ENCODE measurements at places on chromosomes 3 and 15. TPM values are rescaled to one million over a fixed set of nuclear protein-coding genes. Genes with fewer than 3 reads are reported as not detected.

GRCh38 chr3:172135185-172135584, 95.8 kb downstream of the FNDC3B start:
- H3K36me3 ChIP-seq: no peaks in the 10 kb centered on the region
- H3K27me3 ChIP-seq: no peaks in the 10 kb centered on the region
- no peak for DNase-seq
- no peak overlapping the region for H3K27ac ChIP-seq

CACNA2D2 gene
- total RNA-seq: 2.7 TPM

HCLS1 gene
- 66.8 TPM for total RNA-seq

- peak overlapping the region; percentile 96 for H3K4me3 ChIP-seq
- H3K27me3 ChIP-seq: no peaks in the 10 kb centered on the region
- H3K36me3 ChIP-seq: no peaks in the 10 kb centered on the region
- peak; percentile 86 for DNase-seq
- H3K27ac ChIP-seq: peak overlapping the region; percentile 23
Observed at GRCh38 chr15:74782259-74783071, 585 bp downstream of the CSK start.

- DNase-seq: no peak
- H3K27me3 ChIP-seq: no peaks in the 10 kb centered on the region
- no peak overlapping the region for H3K4me3 ChIP-seq
- no peak overlapping the region for H3K27ac ChIP-seq
- no peaks in the 10 kb centered on the region for H3K4me1 ChIP-seq
Observed at GRCh38 chr15:50055750-50056157, 63.3 kb downstream of the ATP8B4 start.

- H3K27ac ChIP-seq: no peak overlapping the region
- no peak for DNase-seq
- no peaks in the 10 kb centered on the region for H3K4me1 ChIP-seq
Observed at GRCh38 chr3:174102866-174103265, 705.3 kb downstream of the NLGN1 start.

- H3K4me1 ChIP-seq: peaks cover 3% of the 10 kb centered on the region
- no peak overlapping the region for H3K27ac ChIP-seq
- no peak overlapping the region for H3K4me3 ChIP-seq
Observed at GRCh38 chr3:44981751-44982150, 5.7 kb downstream of the EXOSC7 start.

BCHE gene
- total RNA-seq: 4.3 TPM

DNA sequence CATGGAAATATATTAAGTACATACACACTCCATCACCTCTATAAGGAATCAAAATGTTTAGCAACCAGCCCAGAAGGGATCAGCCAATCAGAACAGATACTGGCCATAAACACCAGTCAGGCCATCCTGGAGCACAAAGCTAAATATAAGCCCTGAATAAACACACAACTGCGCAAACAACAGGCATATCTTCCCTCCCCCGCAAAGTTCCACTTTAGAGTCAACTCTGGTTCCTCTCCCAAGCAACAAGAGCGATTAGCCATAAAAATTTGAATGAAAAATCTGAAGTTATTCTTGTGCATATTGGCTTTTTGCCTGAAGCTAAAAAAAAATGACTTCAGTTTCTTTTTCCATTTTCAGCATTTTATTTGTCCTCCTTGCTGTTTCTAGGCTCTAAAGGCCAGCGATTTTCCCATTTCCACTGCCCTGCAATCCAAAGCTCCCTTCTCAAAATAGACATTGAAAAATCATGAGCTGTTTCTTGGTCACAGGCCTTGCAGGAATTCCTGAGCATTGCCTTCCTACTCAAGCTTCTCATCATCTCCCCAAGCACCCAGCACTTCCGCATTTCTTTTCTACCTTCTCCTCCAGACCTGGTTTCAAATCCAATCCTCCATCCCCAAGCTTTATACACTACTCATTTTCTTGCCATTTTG, 247.9 kb downstream of the ZMAT3 start:
- H3K27ac ChIP-seq: peak overlapping the region; percentile 11
- no peak overlapping the region for H3K4me3 ChIP-seq
- peaks cover 2% of the 10 kb centered on the region for H3K4me1 ChIP-seq
- H3K27me3 ChIP-seq: no peaks in the 10 kb centered on the region

GRCh38 chr3:9279966-9280365, 30.5 kb upstream of the SRGAP3 start:
- DNase-seq: no peak
- no peak overlapping the region for H3K27ac ChIP-seq
- H3K27me3 ChIP-seq: no peaks in the 10 kb centered on the region
- no peaks in the 10 kb centered on the region for H3K36me3 ChIP-seq

DNA sequence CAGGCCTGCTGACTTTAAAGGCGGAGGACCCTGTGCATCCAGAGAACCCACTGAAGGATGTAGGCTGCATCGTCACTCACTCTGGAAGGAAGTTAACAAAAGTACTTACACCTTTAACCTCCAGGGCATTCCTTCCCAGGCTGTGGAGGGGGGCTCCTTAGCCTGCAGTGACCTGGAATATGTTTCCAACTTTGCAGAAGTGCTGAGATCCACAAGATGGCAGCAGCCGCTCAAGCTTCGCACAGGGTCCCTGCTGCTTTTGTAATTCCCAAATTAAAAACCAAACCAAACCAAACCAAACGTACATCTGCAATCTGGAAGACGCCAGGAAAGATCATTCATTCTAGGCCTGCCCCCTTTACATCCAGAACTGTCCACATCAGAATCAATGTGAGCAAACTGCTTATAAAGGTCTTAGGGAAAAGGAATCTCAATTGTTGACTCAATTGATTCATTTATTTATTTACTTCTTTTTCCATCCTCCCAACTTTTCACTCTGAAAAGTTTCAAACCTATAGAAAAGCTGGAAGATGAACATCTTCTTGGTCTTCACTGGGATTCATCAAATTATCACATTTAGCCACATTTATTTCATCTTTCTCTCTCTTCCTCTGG, 70.5 kb upstream of the KLHL25 start:
- no peaks in the 10 kb centered on the region for H3K27me3 ChIP-seq
- H3K4me3 ChIP-seq: no peak overlapping the region
- H3K36me3 ChIP-seq: no peaks in the 10 kb centered on the region
- no peaks in the 10 kb centered on the region for H3K4me1 ChIP-seq
- no peak for DNase-seq

DNA sequence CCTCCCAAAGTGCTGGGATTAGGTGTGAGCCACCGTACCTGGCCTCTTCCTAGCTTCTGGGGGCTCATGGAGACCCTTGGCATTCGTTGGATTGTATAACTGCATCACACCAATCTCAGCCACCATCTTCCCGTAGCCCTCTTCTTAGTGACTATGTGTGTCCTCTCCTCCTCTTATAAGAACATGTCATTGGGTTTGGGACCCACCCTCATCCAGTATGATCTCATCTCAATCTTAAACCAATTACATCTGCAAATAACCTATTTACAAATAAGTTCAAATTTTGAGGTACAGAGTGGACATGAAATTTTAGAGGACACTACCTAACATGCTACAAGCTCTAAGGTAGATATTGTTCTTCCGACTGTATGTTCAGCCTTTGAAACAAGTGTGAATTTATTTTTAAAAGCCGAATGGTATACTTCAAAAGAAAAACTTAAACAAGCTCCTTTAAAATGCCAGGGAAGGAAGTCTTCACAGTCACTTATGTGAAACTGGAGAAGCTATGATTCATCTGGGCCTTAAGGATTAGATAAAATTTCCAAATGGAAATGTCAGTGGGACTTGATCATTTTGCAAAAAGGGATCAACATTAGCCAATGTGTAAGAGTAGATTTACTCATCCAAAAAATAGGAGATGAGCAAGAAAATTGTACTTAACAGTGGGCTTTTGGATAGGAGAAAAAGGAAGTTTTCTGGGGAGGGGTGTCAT, 225.7 kb downstream of the MEX3B start:
- no peak overlapping the region for H3K4me3 ChIP-seq
- no peaks in the 10 kb centered on the region for H3K4me1 ChIP-seq
- no peaks in the 10 kb centered on the region for H3K27me3 ChIP-seq
- H3K36me3 ChIP-seq: no peaks in the 10 kb centered on the region
- DNase-seq: no peak
- H3K27ac ChIP-seq: no peak overlapping the region

MAGEF1 gene
- total RNA-seq: 23.4 TPM

DNA sequence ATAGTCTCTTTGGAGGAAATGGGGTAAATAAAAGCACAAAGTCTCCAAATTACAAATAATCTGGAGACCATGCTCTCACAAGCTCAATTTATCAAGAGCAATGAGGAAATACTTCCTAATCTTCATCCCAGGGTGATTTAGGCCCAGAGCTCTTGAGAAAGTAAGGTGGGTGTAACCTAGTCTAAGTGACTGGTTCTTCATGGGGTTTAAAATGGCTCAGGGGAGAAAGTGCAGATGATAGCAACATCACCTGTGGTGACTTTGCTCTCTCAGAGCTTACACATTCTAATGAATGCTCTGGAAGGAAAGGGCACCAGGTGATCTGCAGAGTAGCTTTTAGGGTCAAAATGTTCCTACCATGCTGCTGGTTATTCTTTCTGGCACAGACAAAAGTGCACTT, 118.4 kb upstream of the TP63 start:
- no peak overlapping the region for H3K27ac ChIP-seq
- H3K27me3 ChIP-seq: no peaks in the 10 kb centered on the region
- no peak overlapping the region for H3K4me3 ChIP-seq
- no peak for DNase-seq
- no peaks in the 10 kb centered on the region for H3K36me3 ChIP-seq

GRCh38 chr3:66403323-66403990, 97.4 kb downstream of the LRIG1 start:
- H3K27ac ChIP-seq: no peak overlapping the region
- no peak for DNase-seq
- H3K27me3 ChIP-seq: no peaks in the 10 kb centered on the region
- peaks cover 4% of the 10 kb centered on the region for H3K4me1 ChIP-seq
- no peaks in the 10 kb centered on the region for H3K36me3 ChIP-seq
- H3K4me3 ChIP-seq: no peak overlapping the region

DNA sequence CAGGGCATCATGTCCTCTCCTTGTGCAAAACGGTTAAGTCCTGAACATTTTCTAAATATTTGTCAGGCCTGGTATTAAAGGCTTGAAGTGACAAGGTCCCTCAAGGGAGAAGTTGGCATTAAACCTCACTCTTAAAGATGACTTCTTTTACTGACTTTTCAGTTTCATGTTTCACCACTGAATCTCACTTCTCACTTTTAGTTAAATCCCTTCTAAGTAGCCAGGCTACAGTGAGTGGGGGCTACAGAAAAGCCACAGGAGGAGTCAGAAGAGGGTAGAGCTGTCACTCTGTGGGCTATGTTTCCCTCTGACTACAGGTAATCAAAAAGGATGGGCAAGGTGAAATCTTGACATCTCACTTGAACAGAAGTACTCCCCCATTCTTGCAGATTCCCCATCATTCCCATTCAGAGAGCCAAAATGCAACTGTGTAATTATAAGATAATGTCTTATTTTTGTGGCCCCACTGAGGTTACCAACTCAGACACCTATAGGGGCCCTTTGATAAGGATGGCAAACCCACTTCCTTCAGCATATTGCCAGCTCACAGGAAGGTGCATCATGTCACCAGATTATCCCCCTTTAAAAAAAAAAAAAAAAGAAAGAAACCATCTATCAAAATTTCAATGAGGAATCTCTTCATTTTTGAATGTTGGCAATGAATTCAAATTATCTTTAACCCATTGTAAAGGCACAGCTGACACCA, 790.1 kb upstream of the CFAP20DC start:
- DNase-seq: no peak
- H3K27me3 ChIP-seq: no peaks in the 10 kb centered on the region
- no peak overlapping the region for H3K4me3 ChIP-seq
- no peak overlapping the region for H3K27ac ChIP-seq
- H3K4me1 ChIP-seq: no peaks in the 10 kb centered on the region
- H3K36me3 ChIP-seq: no peaks in the 10 kb centered on the region

SI gene
- not detected for total RNA-seq

GOLGA6L9 gene
- 1.6 TPM for total RNA-seq

- no peaks in the 10 kb centered on the region for H3K4me1 ChIP-seq
- H3K36me3 ChIP-seq: no peaks in the 10 kb centered on the region
- H3K4me3 ChIP-seq: no peak overlapping the region
Observed at GRCh38 chr15:29337156-29337959, 67.7 kb upstream of the NSMCE3 start.

GRCh38 chr3:37816271-37816670, 45.4 kb upstream of the CTDSPL start:
- no peak overlapping the region for H3K27ac ChIP-seq
- no peak overlapping the region for H3K4me3 ChIP-seq
- peaks cover 11% of the 10 kb centered on the region for H3K4me1 ChIP-seq
- DNase-seq: no peak

ZNF620 gene
- 5.1 TPM for total RNA-seq

CKMT1B gene
- not detected for total RNA-seq

NTRK3 gene
- 79.2 TPM for total RNA-seq

GRCh38 chr3:94440767-94441493, 378.1 kb downstream of the NSUN3 start:
- H3K4me1 ChIP-seq: no peaks in the 10 kb centered on the region
- no peak for DNase-seq
- no peak overlapping the region for H3K27ac ChIP-seq
- H3K27me3 ChIP-seq: no peaks in the 10 kb centered on the region
- no peaks in the 10 kb centered on the region for H3K36me3 ChIP-seq

SERPINI2 gene
- total RNA-seq: 0.51 TPM

PLA2G4E gene
- not detected for total RNA-seq

TGM5 gene
- total RNA-seq: 0.84 TPM

- no peak overlapping the region for H3K4me3 ChIP-seq
- no peaks in the 10 kb centered on the region for H3K4me1 ChIP-seq
- DNase-seq: no peak
- H3K27ac ChIP-seq: no peak overlapping the region
Observed at GRCh38 chr3:14847613-14848541, 29.1 kb downstream of the FGD5 start.

- H3K4me3 ChIP-seq: no peak overlapping the region
- no peak overlapping the region for H3K27ac ChIP-seq
- peaks cover 1% of the 10 kb centered on the region for H3K4me1 ChIP-seq
- DNase-seq: peak; percentile 69
- no peaks in the 10 kb centered on the region for H3K36me3 ChIP-seq
Observed at GRCh38 chr3:102205647-102206046, 229.2 kb upstream of the ZPLD1 start.

DNA sequence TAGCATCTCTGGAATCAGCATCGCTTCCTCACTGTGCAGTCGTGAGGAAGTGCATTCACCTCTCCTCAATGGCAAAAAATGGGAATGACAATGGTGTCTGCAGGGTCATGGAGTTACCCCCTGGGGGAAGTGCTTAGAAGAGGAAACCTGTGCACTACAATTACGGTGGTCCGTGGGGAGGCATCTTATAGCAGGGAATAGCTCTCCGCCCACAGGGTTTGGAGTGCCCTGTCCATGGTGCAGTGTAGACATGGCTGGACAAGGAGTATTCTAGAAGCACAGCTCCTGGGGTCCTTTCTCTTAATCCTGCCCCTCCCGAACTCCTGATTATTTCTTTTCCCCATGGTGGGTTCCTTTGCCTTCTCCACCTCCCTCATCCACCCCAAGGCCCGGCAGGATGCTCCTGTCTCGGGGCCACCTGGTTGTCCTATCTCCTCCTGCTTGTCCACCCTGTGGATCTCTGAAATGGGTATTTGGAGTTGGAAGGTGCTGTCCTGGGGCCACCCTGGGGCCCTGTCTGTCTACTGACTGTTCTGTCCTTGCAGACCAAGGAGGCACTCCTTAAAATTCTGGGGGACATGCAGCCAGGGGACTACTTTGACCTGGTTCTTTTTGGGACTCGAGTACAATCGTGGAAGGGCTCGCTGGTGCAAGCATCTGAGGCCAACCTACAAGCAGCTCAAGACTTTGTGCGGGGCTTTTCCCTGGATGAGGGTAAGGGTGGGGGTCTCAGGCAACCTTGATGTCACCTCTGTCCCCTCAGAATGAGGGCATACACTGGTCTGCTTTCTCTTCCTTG, 5.2 kb downstream of the ITIH1 start:
- no peaks in the 10 kb centered on the region for H3K36me3 ChIP-seq
- H3K4me3 ChIP-seq: no peak overlapping the region
- H3K4me1 ChIP-seq: no peaks in the 10 kb centered on the region
- no peak overlapping the region for H3K27ac ChIP-seq

- no peak overlapping the region for H3K4me3 ChIP-seq
- no peaks in the 10 kb centered on the region for H3K36me3 ChIP-seq
- H3K27ac ChIP-seq: no peak overlapping the region
- peaks cover 11% of the 10 kb centered on the region for H3K4me1 ChIP-seq
Observed at GRCh38 chr3:130901463-130902204, 7.8 kb downstream of the ATP2C1 start.

All from aorta (tissue), 5 donors.